ENCODE measurements at places on chromosomes 12 and 14. TPM values are rescaled to one million over a fixed set of nuclear protein-coding genes. Genes with fewer than 3 reads are reported as not detected.

- H3K4me1 ChIP-seq, result peaks cover 23% of the 10 kb centered on the region
- H3K27me3 ChIP-seq, result no peaks in the 10 kb centered on the region
- no peak overlapping the region for H3K27ac ChIP-seq
- DNase-seq, result no peak
Observed at GRCh38 chr14:68671909-68672308, 121.0 kb downstream of the ZFP36L1 start.

The PRH2 gene
- polyA plus RNA-seq, result 1.0 TPM

DNA sequence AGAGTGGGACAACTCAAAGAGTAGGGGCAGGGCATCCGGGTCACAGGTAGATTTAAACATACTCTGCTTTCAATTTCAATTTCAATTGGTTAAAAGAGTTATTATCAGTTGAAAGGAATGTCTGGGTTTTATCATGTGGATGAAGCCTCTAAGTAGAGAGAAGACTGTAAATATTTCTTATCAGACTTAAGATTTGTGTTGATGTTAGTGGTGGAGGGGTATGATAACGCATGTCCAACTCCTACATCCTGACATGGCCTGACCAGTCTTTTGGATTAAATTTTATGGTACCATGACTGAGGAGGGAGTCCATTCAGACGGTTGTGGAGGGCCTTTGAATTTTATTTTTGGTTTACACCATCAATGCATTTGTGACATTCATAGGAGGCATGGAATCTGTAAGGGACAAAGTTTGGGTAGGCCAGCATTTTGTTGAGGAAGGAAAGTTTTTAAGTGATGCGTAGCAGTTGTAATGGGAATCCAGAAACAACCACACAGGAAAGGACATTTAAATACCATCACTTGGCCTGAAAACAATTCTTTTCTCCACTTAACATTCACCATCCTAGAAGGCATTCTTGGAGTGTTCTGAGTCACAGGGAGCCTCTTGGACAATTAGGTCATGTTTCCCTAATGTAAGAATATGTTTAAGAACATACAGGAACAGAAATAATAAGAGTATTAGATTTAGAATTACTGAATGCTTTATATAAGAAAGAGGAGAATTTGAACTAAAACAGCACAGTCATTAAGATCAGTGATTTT, 371.9 kb downstream of the ATP23 start:
- DNase-seq, result no peak
- H3K27me3 ChIP-seq, result no peaks in the 10 kb centered on the region
- H3K4me3 ChIP-seq, result no peak overlapping the region
- H3K4me1 ChIP-seq, result no peaks in the 10 kb centered on the region

GRCh38 chr12:47276621-47277309, 197.0 kb upstream of the AMIGO2 start:
- H3K27ac ChIP-seq, result no peak overlapping the region
- no peak overlapping the region for H3K4me3 ChIP-seq
- no peaks in the 10 kb centered on the region for H3K4me1 ChIP-seq
- H3K36me3 ChIP-seq, result no peaks in the 10 kb centered on the region
- no peaks in the 10 kb centered on the region for H3K27me3 ChIP-seq

The MMP19 gene
- polyA plus RNA-seq, result 8.0 TPM

DNA sequence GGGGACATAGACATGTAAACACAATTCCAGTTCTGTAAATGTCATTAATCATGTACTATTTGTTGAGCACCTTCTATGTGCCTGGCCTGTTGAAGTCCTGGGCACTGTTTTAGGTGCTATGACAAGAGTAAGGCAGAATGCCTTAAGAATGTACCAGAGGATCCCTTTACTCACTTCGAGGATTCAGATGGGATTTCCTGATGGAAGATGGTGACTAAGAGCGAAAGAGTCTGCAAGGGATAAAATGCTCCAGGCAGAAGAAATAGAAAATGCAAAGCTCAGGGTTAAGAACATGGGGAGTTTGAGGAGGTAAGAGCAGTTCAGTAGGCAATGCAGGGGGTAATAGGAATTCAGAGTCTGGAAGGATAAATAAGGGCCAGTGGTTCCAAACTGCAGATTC, 671.3 kb upstream of the TBX3 start:
- H3K4me3 ChIP-seq, result no peak overlapping the region
- no peaks in the 10 kb centered on the region for H3K27me3 ChIP-seq
- peaks cover 8% of the 10 kb centered on the region for H3K4me1 ChIP-seq
- H3K27ac ChIP-seq, result no peak overlapping the region
- DNase-seq, result no peak

DNA sequence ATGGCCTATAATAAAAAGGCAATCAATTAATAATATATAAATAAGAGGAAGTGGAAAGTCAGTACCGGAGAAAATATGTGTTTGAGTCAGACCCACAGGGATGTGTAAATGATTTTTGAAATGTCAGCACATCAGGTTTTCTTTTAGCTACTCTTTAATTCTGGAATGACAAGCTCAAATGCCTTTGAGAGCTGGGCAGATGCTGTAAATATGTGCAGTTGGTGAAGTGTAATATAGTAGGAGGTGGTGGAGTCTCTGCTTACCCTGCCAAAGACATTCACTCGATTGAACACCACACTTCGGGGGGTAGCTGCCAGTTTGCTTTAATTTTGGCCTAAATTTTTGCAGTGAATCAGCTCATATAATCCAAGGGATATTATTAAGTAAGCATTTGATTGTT, 93.0 kb downstream of the PLEKHA5 start:
- peaks cover 11% of the 10 kb centered on the region for H3K4me1 ChIP-seq
- H3K36me3 ChIP-seq, result no peaks in the 10 kb centered on the region
- no peaks in the 10 kb centered on the region for H3K27me3 ChIP-seq
- no peak overlapping the region for H3K4me3 ChIP-seq

GRCh38 chr12:115313929-115314328, 630.0 kb upstream of the TBX3 start:
- H3K36me3 ChIP-seq, result peaks cover 9% of the 10 kb centered on the region
- no peaks in the 10 kb centered on the region for H3K4me1 ChIP-seq
- H3K27ac ChIP-seq, result no peak overlapping the region
- no peak overlapping the region for H3K4me3 ChIP-seq
- H3K27me3 ChIP-seq, result no peaks in the 10 kb centered on the region

- no peaks in the 10 kb centered on the region for H3K36me3 ChIP-seq
- no peaks in the 10 kb centered on the region for H3K27me3 ChIP-seq
- no peak overlapping the region for H3K4me3 ChIP-seq
- H3K4me1 ChIP-seq, result peaks cover 83% of the 10 kb centered on the region
- peak; percentile 73 for DNase-seq
Observed at GRCh38 chr12:120257041-120257821, 8.3 kb downstream of the PXN start.

The FGD6 gene
- 2.7 TPM for polyA plus RNA-seq

- DNase-seq, result no peak
- no peaks in the 10 kb centered on the region for H3K27me3 ChIP-seq
- no peaks in the 10 kb centered on the region for H3K36me3 ChIP-seq
- H3K4me1 ChIP-seq, result no peaks in the 10 kb centered on the region
- H3K27ac ChIP-seq, result no peak overlapping the region
Observed at GRCh38 chr14:41055589-41055988, 551.1 kb upstream of the LRFN5 start.

DNA sequence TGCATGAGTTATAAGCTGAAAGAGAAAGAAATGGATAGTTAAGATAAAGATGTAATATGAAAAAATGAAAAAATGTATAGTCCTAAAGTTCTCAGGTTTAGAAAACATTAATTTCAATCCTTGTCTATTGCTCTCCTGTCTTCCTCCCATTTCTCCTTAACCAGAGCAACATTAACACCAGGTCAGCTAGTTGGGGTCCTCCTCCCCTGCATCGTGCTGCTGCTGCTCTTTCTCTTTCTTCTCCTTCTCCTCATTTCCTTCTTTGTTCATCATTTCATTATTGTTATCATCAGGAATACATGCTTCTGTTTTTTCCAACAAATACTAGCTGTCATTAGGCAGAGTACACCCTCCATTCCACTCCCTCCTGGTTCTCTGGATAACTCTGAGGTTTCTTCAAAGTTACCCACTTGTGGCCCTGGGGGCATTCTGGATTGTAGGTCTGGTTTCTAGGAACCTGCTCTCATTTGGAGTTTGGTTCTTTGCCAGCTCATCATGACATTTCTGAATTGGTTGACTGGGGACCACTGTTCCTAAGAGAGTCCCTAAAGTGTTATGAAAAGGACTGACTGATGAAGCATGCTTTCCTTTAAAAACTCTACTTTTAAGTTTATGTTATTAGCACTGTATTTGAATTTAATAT, 17.0 kb downstream of the ACSS3 start:
- no peak overlapping the region for H3K27ac ChIP-seq
- no peaks in the 10 kb centered on the region for H3K27me3 ChIP-seq
- H3K4me3 ChIP-seq, result no peak overlapping the region
- DNase-seq, result no peak
- no peaks in the 10 kb centered on the region for H3K36me3 ChIP-seq

The ASIC1 gene
- 0.47 TPM for polyA plus RNA-seq

The CDCA3 gene
- polyA plus RNA-seq, result 3.5 TPM

DNA sequence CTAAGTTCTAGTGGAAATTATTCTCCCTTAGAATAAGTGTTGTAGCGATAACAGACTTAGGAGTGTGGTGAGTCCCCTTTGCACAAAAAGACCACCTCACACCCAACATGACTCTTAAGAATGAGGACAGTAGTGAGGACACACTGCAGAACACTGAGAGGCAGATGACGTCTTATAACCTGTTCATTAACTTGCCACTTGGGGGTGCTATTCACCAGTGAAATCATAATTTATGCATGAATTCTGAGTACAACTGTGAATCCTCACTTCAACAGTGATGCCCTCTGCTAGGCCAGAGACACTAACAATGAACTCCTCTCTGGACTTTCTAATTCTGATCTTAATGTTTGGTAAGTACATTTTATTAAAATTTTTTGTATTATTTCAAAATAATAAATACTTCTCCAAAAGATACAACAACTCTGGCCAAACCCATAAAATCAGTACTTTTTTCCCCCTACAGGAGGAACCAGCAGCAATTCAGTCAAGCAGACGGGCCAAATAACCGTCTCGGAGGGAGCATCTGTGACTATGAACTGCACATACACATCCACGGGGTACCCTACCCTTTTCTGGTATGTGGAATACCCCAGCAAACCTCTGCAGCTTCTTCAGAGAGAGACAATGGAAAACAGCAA, 274.7 kb downstream of the DAD1 start:
- peaks cover 5% of the 10 kb centered on the region for H3K27me3 ChIP-seq
- DNase-seq, result peak; percentile 37
- no peaks in the 10 kb centered on the region for H3K36me3 ChIP-seq
- H3K27ac ChIP-seq, result no peak overlapping the region

- no peaks in the 10 kb centered on the region for H3K4me1 ChIP-seq
- no peaks in the 10 kb centered on the region for H3K27me3 ChIP-seq
- H3K4me3 ChIP-seq, result no peak overlapping the region
- peak overlapping the region; percentile 24 for H3K27ac ChIP-seq
Observed at GRCh38 chr12:19847294-19848059, 408.2 kb downstream of the AEBP2 start.

GRCh38 chr12:46459111-46459510, 86.5 kb upstream of the SLC38A2 start:
- H3K27ac ChIP-seq, result peak overlapping the region; percentile 3
- no peak overlapping the region for H3K4me3 ChIP-seq
- no peak for DNase-seq
- H3K27me3 ChIP-seq, result no peaks in the 10 kb centered on the region
- H3K4me1 ChIP-seq, result peaks cover 33% of the 10 kb centered on the region

- no peaks in the 10 kb centered on the region for H3K27me3 ChIP-seq
- no peak for DNase-seq
- H3K4me1 ChIP-seq, result no peaks in the 10 kb centered on the region
- no peak overlapping the region for H3K27ac ChIP-seq
Observed at GRCh38 chr12:92621833-92622232, 81.0 kb upstream of the PLEKHG7 start.

- H3K4me1 ChIP-seq, result peaks cover 24% of the 10 kb centered on the region
- H3K27ac ChIP-seq, result no peak overlapping the region
- H3K4me3 ChIP-seq, result no peak overlapping the region
- H3K27me3 ChIP-seq, result peaks cover 20% of the 10 kb centered on the region
- no peaks in the 10 kb centered on the region for H3K36me3 ChIP-seq
- peak; percentile 59 for DNase-seq
Observed at GRCh38 chr14:74616507-74616906, 4.5 kb upstream of the LTBP2 start.

GRCh38 chr14:53515276-53515675, 362.2 kb upstream of the DDHD1 start:
- H3K36me3 ChIP-seq, result no peaks in the 10 kb centered on the region
- H3K4me1 ChIP-seq, result no peaks in the 10 kb centered on the region
- DNase-seq, result no peak

The PLBD1 gene
- 2.3 TPM for polyA plus RNA-seq

The DYRK4 gene
- 123 TPM for polyA plus RNA-seq

GRCh38 chr14:80570930-80571298, 359.6 kb upstream of the DIO2 start:
- H3K36me3 ChIP-seq, result no peaks in the 10 kb centered on the region
- no peak for DNase-seq
- H3K27me3 ChIP-seq, result no peaks in the 10 kb centered on the region
- H3K4me1 ChIP-seq, result no peaks in the 10 kb centered on the region
- no peak overlapping the region for H3K4me3 ChIP-seq

- no peak overlapping the region for H3K4me3 ChIP-seq
- no peak for DNase-seq
- H3K4me1 ChIP-seq, result no peaks in the 10 kb centered on the region
- no peaks in the 10 kb centered on the region for H3K27me3 ChIP-seq
Observed at GRCh38 chr12:24560831-24561271, 388.1 kb downstream of the BCAT1 start.

DNA sequence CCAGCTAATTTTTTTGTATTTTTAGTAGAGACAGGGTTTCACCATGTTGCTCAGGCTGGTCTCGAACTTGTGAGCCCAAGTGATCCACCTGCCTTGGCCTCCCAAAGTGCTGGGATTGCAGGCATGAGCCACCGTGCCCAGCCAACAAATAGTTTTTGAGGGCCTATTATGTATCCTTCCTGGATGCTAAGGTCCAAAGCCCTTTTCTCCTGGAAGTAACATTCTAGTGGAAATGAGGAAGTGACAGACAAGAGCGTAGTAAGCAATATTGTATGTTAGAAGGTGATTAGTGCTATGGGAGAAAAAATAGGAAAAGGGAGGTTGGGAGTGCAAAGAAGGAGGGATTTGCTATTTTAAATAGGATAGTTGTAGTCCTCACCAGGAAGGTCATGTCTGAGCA, 9.0 kb upstream of the CGRRF1 start:
- H3K36me3 ChIP-seq, result no peaks in the 10 kb centered on the region
- H3K27me3 ChIP-seq, result no peaks in the 10 kb centered on the region
- no peak overlapping the region for H3K4me3 ChIP-seq
- no peaks in the 10 kb centered on the region for H3K4me1 ChIP-seq
- no peak overlapping the region for H3K27ac ChIP-seq
- DNase-seq, result no peak

DNA sequence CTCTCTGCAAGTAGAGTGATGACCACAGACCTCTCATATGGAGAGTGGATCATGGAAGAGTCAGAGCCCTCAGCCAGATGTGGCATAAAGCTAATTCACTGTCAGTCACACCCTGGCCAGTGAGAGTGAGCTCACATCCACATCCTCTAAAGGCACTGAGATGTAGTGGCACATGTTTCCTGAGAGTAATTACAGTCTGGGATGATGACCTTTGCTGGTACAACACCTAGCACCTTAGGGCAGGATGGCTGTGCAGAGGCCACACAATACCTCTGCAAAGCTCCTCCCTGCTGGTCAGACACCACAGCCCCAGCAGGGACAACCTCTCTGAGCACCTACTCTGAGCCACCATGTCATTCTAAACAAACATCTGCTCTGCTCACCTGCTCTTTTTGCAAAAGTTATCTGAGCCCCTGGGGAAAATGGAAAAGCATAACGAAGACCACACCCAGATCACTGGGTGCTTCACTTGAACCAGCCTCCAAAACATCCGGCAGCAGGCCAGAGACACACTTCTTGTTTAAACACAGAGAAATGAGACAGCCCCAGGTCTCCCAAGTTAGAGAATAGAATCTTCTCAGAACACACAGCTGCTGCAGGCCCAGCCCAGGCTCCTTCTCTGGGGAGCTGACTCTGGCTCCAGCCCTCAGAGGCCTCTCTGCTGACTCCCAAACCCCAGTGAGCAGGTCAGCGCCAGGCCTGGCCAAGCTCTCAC, 30.3 kb downstream of the PITPNM2 start:
- no peak for DNase-seq
- no peak overlapping the region for H3K4me3 ChIP-seq
- peaks cover 19% of the 10 kb centered on the region for H3K4me1 ChIP-seq
- H3K36me3 ChIP-seq, result no peaks in the 10 kb centered on the region
- H3K27ac ChIP-seq, result peak overlapping the region; percentile 10

Data from adrenal gland (tissue), 19 donors.